CD4-positive, alpha-beta T cell (primary cell): ENCODE measurements at places on chromosomes 11 and 22.

DNA sequence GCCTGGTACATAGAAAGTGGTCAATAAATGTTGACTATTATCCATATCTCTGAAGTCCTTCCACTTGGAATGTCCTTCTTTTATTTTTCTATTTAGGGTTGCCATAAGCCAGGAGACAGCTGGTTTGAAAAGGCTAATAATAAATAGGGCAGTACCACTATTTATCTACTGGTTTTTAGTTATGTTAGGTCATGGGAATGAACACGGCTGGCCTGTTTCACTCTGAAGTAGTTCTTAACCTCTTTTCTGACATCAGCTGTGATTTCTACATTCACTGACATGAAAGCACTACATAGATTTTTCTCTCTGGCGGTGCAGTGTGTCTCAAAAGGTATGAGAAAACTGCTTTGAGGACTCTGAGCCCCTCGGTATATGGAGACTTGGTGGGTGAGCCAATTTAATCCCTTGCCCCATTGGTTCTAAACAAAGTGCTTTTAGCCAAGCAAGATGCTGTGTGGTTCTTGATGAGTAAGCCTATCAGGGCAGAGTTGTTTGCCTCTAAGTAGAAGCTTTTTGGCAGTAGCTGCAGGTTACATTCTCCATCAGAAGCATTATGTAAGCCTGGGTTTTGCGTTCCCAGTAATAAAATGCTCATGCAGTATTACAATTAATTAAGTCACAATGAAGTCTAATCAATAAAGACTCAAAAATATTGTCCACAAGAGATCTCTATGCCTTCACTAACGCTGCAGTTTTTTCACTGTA lies 48.7 kb upstream of the APOA1 start:
- DNase-seq, result no peak

- no peak for DNase-seq
These were observed 260.0 kb upstream of the CADM1 start for GRCh38 chr11:115764176-115764575.

GRCh38 chr11:128482512-128483191 lies 104.7 kb downstream of the ETS1 start:
- DNase-seq, result no peak

- no peak for DNase-seq
These were observed 2.0 kb downstream of the DAGLA start for GRCh38 chr11:61682093-61682732.

DNA sequence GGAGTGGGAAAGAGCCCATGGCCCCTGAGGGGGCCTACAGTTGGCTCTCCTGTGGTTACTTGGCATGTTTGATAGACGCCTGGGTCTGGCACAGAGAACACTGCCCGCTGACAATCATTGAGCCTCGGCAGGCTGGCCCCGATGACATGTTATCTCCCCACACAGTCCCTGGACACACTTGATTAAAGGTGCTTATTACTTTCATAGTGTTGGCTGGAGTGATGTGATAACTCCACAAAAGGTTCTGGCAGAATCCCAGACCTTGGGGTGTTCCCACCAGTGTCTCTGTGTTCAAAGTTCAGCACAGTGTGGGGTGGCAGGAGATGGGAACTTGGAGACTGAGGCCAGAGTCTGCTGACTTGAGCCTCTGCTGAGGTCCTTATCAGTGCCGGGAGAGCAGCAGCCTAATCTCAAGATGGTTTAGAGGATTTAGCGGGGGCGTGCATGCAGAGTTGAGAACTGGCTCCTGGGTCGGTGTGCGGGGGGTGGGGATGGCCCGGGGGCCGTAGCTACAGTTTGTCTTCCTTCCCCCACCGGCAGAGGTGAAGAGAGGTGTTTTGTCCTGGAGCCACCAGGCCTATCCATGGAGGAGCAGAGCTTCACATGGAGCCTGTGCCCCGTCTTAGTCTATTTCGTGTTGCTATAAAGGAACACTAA lies 22.5 kb downstream of the PARVB start:
- no peak for DNase-seq

- DNase-seq, result no peak
These were observed 80.7 kb downstream of the MICAL3 start for GRCh38 chr22:17943533-17944249.

- no peak for DNase-seq
These were observed 143.0 kb upstream of the ARHGAP20 start for GRCh38 chr11:110855191-110855590.

GRCh38 chr11:64787526-64788320 lies 9.4 kb upstream of the SF1 start:
- DNase-seq, result peak; percentile 56

- DNase-seq, result no peak
These were observed 44.3 kb upstream of the JAM3 start for GRCh38 chr11:134024420-134025081.
